ENCODE measurements at places on chromosomes 12 and 14.

DNA sequence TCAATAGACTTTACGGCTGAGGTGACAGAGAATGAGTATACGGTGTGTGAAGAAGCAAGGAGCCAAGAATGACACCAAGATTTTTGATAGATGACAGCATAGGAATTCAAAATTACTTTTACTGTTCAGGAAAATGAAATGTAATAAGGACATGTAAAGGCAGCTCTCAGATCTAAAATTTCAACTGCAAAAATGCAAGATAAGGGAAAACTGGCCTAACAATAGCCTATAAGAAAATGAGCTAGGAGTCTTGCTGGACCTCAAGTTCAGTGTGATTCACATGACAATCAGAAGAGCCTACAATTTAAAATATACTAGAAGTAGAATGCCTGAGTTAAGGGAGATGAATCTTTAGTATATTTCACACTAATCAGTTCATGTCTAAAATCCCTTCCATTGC is 102.0 kb downstream of the RPS29 start:
- DNase-seq = no peak

GRCh38 chr12:96261557-96261956 is 67.4 kb downstream of the ELK3 start:
- DNase-seq = no peak

DNA sequence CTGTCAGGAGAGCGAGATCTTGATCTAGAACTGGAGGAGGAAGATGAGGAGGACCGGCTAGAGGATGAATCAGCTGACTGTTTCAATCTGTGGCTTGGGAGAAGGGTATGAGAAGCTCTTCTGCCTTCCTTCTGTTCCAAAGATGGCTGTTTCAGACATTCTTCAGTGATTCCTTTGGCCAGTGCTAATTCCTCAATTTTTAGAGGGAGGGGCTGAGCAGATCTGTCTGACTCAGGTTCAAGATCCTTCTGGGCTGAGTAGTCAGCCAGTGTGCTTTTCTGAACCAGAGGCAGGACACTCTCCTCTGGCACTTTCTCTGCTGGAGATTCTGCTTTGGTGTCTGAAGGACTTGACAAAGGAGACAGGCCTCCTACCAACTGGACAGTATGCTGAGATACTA is 15.2 kb downstream of the ACIN1 start:
- DNase-seq = no peak

DNA sequence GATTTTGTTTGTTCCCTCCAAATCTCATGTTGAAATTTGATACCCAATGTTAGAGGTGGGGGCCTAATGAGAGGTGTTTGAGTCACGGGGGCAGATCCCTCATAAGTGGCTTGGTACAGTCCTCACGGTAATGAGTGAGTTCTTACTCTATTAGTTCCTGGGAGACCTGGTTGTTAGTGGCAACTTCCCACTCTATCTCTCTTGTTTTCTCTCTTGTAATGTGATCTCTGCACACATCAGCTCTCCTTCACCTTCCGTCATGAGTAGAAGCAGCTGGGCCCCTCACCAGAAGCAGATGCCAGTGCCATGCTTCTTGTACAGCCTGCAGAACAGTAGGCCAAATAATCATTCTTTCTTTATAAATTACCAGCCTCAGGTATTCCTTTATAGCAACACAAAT is 29.6 kb upstream of the KCNK10 start:
- DNase-seq = no peak

GRCh38 chr12:75852143-75852542 is 179.4 kb downstream of the PHLDA1 start:
- no peak for DNase-seq

- no peak for DNase-seq
Observed at GRCh38 chr12:79402606-79403005, 288.2 kb downstream of the PAWR start.

DNA sequence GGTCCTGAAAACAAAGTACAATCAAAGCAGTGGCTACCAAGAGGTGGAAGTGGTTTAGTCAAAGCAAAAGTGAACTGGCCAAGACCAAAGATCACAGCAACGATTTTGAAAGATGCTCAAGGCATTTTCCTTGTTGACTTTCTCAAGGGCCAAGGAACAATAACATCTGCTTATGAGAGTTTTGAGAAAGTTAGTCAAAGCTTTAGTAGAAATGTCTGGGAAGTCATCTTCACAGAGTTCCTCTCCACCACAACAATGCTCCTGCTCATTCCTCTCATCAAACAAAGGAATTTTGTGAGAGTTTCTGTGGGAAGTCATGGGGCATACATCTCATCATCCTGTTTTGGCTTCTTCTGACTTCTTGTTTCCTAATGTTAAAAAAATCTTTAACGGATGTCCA is 80.1 kb downstream of the PLEKHA5 start:
- DNase-seq = no peak

DNA sequence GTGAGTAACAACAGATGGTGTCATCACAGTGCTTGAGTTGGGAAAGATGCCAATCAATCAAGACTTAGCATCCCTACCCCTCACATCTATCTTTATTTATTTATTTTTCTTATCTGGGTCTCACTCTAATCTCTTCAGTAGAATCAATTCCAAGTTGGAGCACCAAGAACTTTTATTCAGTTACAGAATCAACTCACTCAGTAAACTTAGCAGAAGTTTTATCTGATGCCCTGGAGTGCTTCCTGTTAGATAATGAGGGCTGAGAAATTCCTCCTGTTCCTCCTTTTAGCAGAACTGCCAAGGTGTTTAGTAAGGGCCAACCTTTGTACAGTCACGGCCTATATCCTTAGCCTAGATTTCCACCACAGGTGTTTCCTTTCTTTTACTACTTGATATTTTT is 11.3 kb upstream of the SLC5A8 start:
- no peak for DNase-seq

- no peak for DNase-seq
Observed at GRCh38 chr12:52715416-52715815, 12.1 kb upstream of the KRT77 start.

DNA sequence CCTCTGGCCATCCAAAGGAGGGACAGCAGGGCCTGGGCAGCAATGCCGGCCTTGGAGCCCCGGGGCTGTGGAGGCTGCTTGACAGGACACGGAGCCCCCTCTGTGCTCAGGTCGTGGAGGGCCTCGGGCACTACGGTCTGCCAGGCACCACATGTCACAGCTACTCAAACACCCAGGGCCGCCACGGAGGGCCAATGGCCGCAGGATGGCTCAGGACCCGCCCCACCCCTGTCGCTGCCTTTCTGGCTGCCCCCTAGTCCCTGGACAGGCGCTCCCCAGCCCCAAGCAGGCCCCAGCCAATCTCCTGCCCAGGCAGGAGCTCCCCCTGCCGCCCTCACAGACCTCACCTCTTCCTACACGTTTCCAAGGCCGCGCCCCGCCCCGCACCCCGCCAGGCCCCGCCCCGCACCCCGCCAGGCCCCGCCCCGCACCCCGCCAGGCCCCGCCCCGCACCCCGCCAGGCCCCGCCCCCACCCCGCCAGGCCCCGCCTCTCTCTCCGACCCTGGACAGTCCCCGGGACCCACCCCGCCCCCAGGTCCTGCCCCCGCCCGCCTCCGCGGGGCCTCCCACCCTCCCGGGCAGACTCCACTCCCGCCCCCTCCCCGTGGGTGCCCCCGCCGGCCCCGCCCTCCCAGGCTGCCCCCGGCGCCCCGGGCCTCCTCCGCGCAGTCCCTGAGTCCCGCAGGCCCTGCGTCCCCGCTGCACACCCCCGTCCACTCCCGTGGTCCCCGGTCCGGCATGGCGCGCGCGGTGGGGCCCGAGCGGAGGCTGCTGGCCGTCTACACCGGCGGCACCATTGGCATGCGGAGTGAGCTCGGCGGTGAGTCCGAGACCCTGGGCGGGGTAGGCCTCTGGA is at the start of gene ASPG:
Gene ASPG (plus strand): TSS at position 669 of the 857 bp plus-strand sequence. CDS start 71 bp downstream, at position 740.
- no peak for DNase-seq

- DNase-seq = no peak
Observed at GRCh38 chr14:55867719-55868118, 250.5 kb upstream of the PELI2 start.

DNA sequence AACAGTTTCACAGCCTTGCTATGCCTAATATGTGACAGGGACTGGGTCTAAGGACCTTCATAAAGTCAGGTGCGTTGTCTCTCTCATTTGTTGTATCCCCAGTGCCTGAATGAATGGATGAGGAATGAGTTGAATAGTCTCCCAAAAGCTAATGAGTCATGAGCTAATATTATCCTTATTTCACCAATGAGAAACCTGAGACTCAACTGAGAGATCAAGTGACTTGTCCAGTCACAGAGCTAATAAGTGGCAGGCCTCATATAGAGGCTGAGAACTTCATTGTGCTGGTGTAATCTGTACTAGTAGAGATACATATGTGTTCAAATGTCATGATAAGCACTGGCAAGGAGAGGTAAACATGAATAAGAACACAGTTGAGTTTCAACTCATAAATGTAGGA is 612.4 kb downstream of the NRXN3 start:
- no peak for DNase-seq

DNA sequence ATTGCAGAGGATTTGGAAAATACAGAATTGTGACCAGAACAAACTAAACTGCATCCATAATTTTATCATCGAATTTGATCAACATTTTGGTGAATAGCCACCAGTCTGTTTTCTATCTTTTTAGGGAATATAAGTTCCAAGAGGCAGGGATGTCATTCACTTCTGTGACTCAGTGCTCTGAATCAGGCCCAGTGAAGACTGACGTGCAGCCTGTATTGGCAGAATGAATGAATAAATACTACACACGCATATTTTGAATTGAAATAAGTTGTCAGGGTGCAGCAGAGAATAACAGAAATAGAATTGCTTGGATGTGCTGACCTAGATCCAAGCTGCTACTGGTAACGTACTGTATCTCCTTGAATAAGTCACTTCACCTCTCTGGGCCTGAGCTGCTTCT is 1.3 kb upstream of the EMP1 start:
- DNase-seq = no peak

- no peak for DNase-seq
Observed at GRCh38 chr14:58752289-58752688, 114.5 kb downstream of the DACT1 start.

DNA sequence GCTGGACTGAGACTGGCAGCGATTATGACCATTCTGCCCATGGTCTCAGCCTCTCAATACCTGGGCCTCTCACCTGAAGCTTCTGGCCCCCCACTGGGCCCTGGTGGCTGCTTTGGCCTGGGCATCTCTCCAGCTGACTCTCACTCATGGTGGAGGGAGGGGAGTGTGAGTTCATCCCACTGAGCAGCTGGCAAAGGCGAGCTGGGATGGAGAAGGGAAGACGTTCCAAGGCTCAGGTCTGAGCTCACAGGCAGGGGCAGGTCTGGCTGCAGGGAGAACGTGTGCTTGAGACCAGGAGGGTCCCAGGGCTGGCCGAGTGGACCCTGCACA is 103.5 kb downstream of the TMEM121 start:
- DNase-seq = no peak

GRCh38 chr12:71397433-71397954 is 42.1 kb upstream of the LGR5 start:
- DNase-seq = peak; percentile 84

DNA sequence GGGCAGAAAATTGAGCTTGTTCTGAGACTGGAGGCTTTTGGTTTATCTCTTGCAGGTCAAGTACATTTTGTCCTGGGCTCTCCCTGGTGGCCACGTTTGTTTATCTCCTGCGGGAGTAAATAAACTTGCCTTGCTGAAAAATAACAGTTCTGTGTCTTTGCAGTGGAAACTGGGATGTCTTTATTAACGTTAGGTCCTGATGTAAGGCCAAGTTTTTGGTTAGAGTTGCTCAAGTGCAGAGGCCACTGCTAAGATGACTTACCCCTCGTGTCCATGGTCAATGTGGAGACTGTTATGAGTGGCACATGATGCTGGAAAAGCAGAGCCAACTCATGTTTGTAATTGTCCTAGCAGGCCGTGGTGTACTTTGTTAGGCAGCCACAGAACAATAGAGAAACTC is 3.8 kb downstream of the PTPN11 start:
- no peak for DNase-seq

- no peak for DNase-seq
Observed at GRCh38 chr14:92686900-92687427, 61.5 kb downstream of the LGMN start.

DNA sequence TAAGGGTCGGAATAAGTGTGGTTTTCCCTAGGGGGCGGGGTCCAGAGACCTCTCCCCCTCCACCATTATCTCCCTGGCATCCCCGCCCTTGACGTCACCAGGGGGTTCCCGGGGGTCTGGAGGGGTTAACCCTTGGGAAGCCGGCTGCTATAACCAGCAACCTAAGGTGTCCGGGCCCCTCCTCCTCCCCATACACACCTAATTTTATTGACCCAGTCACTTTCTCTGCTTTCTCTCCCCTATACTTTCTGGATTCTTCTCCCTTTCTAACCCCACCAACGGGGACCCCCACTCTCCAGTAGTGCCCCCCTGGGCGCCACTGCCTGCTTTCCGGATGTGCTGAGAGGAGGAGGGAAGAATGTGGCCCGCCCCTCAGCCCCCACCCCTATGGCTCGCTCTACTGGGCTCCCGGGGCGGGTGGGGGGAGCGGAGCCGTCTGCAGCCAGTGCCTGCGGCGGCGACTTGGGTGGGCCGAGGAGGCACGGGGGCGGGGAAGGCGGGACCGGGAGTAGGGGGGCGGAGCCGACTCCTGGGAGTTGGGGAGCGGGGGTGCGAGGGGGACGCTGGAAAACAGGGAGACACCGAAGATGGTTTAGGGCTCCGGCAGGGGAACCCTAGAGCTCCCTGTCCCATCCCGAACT is 1.8 kb downstream of the GLI1 start:
- peak; percentile 62 for DNase-seq
